ENCODE measurements at places on chromosomes 6 and 20. TPM values are rescaled to one million over a fixed set of nuclear protein-coding genes. Genes with fewer than 3 reads are reported as not detected.

The ECT2L gene
- polyA plus RNA-seq: not detected

The SRSF12 gene
- polyA plus RNA-seq: 7.0 TPM

The PTK7 gene
- 75.8 TPM for polyA plus RNA-seq

The NNAT gene
- polyA plus RNA-seq: 1.1 TPM

The HCK gene
- not detected for polyA plus RNA-seq

The TRIM31 gene
- not detected for polyA plus RNA-seq

The STX11 gene
- 0.20 TPM for polyA plus RNA-seq

GRCh38 chr6:108948181-108948661 is 100.0 kb downstream of the ARMC2 start:
- DNase-seq: no peak

- no peak for DNase-seq
Measured at GRCh38 chr6:32858194-32858593, 4.2 kb downstream of the PSMB9 start.

DNA sequence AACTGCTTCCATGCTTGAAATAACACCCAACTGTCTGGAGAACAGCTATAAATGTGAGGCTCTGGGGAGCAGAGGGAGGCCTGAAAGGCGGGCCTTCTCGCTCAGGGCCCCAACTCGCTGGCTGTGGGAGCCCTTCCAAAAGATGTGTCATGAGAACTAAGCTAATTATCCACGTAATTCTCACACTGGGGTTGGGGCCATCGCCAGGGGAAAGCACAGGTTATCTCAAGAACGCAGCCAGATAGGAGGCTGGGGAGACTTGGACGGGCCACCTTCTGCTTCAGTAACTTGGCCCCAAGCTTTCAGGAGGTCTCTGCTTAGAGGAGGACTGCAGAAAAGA is 1.6 kb downstream of the PXDC1 start:
- peak; percentile 86 for DNase-seq

- no peak for DNase-seq
Measured at GRCh38 chr20:1012359-1013168, 10.5 kb upstream of the RSPO4 start.

DNA sequence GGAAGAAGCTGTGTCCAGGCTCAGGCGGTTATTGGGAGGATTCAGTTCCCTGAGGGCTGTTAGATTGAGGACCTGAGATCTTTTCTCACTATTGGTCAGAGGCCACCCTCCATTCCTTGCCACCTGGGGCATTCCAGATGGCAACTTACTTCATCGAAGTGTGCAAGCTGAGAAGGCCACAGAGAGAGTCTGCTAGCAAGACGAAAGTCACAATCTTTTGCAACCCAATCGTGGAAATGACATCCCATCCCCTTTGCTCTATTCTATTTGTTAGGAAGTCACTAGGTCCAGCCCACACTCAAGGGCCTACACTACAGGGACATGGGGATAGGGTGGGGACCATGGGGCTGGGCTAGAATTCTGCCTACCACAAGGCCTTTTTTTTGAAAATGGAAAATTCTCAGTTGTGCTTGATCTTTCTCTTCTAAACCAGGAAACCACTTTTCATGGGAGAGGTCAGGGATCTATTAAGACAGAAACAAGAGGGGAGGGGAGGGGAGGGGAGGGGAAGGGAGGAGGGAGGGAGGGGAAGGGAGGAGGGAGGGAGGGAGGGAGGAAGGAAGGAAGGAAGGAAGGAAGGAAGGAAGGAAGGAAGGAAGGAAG is 217.2 kb downstream of the BCAS1 start:
- no peak for DNase-seq

DNA sequence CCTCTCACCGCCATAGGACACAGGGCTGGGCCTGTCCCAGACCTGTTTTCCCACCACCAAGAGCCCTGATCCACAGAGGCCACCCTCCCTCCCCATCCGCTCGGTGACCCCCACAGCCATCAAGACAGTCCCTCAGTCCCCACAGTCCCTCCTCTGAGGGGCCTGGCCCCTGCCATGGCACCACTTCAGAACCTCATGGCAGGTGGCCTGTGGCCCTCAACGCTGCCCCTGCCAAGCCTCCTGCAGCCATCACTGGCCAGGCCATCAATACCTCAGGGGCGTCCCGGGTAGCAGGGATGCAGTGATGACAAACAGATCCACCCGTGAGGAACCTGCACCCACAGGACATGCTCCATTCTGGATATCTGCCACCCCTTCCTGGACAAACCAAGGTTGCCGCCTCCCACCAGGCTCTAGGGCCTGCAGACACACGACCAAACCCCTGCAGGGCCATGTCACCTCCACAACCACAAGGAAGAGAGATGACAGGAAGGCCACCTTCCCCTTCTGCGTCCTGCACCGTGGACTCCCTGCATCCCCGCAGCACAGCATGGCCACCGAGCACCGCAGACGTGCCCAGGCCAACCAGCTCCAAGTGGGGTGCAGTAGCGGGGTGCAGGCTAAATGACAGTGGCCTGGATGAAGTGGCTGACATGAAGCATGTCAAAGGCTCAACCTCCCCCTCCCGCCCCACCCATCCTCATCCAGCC is 14.0 kb downstream of the TAF4 start:
- DNase-seq: no peak

DNA sequence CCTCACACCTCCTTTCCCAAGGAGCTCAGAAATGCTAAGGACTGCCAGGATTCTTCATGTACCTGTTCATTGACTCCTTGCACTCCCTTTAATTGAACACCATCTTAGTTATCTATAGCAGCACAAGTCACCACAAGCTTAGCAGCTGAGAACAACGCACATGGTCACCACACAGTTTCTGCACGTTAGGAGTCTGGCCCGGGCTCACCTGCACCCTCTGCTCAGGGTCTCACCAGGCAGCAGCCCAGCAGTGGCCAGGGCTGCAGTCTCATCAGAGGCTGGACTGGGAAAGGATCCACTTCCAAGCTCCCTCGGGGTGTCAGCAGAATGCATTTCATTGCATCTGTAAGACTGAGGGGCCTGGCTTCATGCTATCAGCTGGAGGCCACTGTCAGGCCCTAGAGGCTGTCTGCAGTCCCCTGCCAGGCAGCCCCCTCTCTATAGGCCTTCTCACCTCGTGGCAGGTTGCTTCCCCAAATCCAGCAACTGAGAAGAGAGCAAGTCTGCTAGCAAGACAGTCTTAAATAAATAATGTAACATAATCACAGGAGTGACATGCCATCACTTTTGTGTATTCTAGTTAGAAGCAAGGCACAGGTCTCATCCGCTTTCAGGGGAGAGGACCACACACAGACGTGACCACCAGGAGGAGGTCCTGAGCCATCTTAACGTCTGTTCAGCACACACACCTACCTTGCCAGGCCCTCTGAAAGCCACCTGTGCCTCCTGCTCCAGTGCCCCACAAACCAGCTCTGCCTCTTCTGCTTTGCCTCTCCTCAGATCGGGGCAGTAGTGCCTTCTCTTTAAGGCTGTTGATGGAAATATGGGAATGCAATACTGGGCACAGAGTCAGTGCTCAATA is 165.2 kb upstream of the CST7 start:
- DNase-seq: no peak
